ENCODE measurements at places on chromosomes 6 and 20. TPM values are rescaled to one million over a fixed set of nuclear protein-coding genes. Genes with fewer than 3 reads are reported as not detected.

PAK5 gene
- not detected for total RNA-seq

SH3BGRL2 gene
- 2.3 TPM for total RNA-seq

ZC3H12D gene
- total RNA-seq: under 0.01 TPM

TBC1D22B gene
- total RNA-seq: 3.3 TPM

PNLDC1 gene
- not detected for total RNA-seq

EFCAB8 gene
- total RNA-seq: 0.50 TPM

HLA-DOB gene
- total RNA-seq: 0.13 TPM

COL11A2 gene
- 0.13 TPM for total RNA-seq

PHACTR1 gene
- total RNA-seq: 1.2 TPM

ARMC12 gene
- total RNA-seq: 0.13 TPM

SRC gene
- total RNA-seq: 17.2 TPM

EEF1A2 gene
- total RNA-seq: 0.06 TPM

MUC22 gene
- total RNA-seq: not detected

CCDC170 gene
- total RNA-seq: 2.0 TPM

HRH3 gene
- not detected for total RNA-seq

SYTL3 gene
- 1.7 TPM for total RNA-seq

GSTA2 gene
- total RNA-seq: not detected

PAX1 gene
- total RNA-seq: not detected

SEMG1 gene
- not detected for total RNA-seq

PDE10A gene
- 20.0 TPM for total RNA-seq
